ENCODE measurements at places on chromosomes 3 and 15.

- no peak for DNase-seq
Measured at GRCh38 chr3:188792793-188793192, 379.0 kb upstream of the TPRG1 start.

DNA sequence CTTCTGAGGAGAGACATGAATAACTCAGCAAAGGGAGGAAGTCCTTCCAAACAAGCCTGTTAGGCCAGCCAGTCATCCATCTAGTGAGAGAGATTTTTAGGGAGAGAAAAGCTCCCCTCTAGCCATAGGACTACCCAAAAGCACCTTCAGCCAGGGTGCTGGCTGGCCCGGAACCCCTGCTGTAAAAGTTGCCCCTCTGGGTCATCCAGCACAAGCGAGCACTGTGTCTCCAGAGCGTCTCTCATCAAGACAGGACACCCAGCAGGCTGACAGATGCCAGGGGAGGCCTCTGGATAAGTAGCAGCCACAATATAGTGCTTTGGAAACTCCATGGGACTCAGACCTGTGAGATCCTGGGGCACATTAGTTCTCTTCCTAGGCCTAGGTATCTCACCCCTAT is 24.5 kb downstream of the ANXA2 start:
- no peak for DNase-seq

GRCh38 chr15:73924171-73924921 is 1.9 kb upstream of the LOXL1 start:
- DNase-seq: peak; percentile 93

- no peak for DNase-seq
Measured at GRCh38 chr3:39850716-39851032, 41.3 kb downstream of the MYRIP start.

DNA sequence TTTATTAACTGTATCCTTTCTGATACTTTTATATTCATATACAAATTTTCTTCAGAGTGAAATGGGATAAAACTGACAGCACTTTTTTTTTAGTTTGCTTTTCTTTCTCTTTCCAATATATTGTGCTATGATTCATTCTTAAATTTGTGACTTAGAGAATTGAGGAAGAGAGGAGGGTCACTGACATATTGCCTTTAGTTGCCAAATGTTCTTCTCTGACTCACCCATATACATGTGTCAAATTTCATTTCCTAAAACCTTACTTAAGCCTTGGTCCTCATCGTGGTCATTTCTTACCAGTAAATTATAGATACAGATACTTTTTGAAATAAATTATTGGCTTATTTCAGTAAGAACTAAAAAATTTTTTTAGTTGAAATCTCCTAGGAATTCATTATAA is 53.9 kb downstream of the CLASP2 start:
- peak; percentile 79 for DNase-seq

- DNase-seq: peak; percentile 31
Measured at GRCh38 chr3:16480861-16481545, 32.5 kb downstream of the RFTN1 start.

GRCh38 chr3:151281671-151282324 is 3.5 kb upstream of the P2RY14 start:
- no peak for DNase-seq

DNA sequence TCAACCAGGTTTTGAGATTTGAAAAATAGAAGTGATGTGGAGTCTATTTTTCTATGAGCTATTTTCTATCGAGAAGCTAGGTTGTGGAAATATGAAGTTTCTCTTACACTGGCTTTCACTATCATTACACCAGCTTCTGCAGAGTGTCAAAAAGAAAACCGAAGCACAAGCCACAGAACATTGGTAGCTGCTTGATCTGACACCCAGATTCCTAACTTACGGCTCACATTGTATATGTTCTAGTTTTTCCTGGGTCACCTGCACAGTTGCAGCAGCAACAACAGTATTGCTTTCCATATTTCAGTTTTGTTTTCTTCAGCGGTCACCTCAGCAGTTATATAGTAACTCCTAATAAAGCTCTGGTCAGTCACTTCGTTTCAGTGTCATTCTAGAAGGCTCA is 790.1 kb downstream of the PLOD2 start:
- no peak for DNase-seq

DNA sequence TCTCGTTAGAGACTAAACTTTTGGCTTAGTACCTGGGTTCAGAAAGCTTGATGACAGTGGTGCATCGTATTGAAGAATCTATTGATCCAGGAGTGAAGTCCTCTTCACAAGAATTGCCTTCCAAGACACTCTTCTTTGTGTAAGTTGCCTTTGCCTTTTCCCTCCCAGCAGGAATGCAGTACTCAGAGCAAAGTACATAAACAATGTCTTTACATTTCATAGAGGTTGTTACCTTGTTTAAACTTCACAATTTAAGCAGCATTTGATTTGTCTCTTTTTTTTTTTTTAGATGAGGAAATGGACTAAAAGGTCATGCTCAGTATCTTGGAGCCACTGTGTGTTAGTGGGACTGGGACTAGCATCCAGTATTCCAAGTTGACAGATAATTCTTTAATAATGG is 9.9 kb downstream of the RAB7A start:
- no peak for DNase-seq

- DNase-seq: peak; percentile 25
Measured at GRCh38 chr3:152583963-152584362, 251.0 kb upstream of the P2RY1 start.

- DNase-seq: peak; percentile 17
Measured at GRCh38 chr3:105885256-105885655, 16.4 kb upstream of the CBLB start.

DNA sequence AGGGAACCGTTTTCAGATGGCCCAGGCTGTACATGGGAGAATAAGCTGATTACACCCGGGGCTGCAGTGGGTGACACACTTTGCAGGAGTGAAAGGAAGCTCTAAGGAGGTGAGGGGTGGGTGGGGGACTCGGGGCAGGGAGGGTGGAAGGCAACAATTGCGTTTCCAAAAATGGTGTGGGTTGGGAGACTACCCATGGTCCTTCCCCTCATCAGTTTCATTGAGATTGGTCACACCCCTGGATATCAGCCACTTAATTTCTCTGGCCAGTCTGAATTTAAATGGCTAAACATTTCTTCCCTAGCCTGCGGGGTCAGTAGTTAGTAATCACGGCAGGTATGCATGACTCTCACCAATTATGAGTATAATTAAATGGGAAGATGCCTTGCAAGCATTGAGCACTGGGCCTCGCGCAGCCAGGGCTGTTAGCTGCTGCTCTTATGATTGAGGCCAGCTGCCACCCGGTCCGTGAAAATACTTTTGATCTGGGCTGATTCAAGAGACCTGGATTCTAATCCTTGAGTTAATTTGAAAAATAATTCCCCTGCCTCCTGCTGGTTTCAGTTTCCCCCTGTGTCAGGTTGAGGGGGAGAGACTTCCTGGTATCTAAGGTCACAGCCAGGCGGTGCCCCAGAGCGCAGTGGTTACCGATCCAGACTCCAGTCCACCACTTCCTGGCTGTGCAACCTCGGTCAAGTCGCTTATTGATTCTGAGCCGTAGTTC is 23.3 kb downstream of the SLC6A6 start:
- DNase-seq: no peak

- DNase-seq: no peak
Measured at GRCh38 chr15:65535192-65535591, 4.9 kb downstream of the HACD3 start.

- peak; percentile 58 for DNase-seq
Measured at GRCh38 chr3:107992976-107993684, 97.7 kb downstream of the CD47 start.

GRCh38 chr15:74964794-74965193 is 8.2 kb upstream of the RPP25 start:
- DNase-seq: peak; percentile 41

GRCh38 chr3:177286034-177286433 is 88.8 kb upstream of the TBL1XR1 start:
- DNase-seq: no peak

GRCh38 chr3:170953736-170954135 is 45.3 kb upstream of the EIF5A2 start:
- no peak for DNase-seq

- no peak for DNase-seq
Measured at GRCh38 chr3:156381253-156381652, 173.7 kb downstream of the SSR3 start.

DNA sequence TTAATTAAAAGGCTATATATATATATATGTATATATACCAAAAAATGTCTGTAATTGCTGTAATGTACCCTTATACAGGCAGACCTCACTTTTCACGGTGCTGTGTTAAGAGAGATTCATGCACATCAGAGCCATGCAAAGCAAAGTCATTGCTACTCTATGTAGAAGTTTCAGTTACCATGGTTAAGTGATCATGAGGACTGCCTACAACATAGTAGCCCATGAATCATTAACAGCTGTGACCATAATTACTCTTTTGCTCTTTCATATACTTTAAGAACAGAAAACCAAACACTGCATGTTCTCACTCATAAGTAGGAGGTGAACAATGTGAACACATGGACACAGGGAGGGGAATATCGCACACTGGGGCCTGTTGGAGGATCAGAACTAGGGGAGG is 225.3 kb upstream of the EPHA3 start:
- no peak for DNase-seq

DNA sequence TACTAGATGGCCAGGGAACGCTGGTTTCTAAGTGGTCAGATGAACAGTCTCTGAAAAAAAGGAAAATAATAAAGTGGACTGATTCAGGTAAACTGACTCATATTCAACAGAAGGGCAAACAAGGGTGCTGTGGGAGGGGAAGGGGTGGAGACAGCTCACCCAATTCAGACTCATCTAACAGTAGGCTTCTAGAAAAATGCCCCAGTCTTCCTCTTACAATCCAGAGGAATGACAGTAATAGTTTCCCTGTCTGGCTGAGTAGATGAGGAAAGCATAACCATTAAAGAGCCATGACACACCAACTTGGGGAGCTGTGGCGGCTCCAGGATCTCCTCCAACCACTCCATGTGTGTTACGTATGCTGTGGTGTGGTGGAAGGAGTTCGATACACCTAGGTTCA is 231.4 kb upstream of the UMPS start:
- DNase-seq: no peak

GRCh38 chr3:71031181-71031580 is 552.3 kb downstream of the FOXP1 start:
- DNase-seq: no peak

GRCh38 chr3:69511361-69511760 is 125.5 kb upstream of the FRMD4B start:
- no peak for DNase-seq

GRCh38 chr3:100114413-100115030 is at the start of gene FILIP1L:
TSS of gene FILIP1L (minus strand) at chr3:100114501.
- DNase-seq: no peak

DNA sequence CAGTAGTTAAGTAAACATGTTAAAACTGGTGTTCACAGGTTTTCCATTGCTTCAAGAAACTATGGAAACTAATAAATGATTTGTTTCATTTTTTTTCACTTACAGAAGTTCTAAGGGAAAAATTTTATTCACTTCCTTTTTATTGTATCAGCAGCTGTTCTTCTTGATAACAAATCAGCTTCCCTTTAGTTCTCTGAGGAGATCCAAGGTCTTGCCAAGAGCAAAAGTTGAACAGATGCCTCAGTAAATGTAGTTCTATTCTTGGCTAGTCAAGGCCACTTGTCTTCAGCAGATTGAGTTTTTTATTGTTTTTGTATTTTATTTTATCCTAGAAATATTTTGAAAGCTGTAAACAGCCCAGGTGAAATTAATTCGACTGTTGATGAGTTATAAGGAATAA is 41.8 kb downstream of the KCNH8 start:
- DNase-seq: no peak

DNA sequence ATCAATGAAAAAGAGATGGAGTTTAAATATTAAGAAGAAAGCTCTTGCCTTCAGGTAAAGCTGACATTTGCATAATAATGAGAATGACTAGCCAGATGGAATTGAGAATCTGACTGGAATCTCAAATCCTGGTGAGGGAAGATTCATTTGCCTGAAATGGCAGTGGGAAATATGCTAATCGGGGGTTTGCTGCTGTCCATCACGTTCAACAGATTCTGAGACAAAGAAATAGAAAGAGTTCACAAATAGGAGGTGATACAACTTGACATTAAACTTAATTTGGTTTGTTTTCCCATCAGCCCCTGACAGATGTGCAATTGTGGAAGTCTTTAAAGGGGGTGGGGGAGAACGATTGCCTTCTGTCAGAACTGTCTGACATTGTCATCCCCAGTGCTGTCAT is 347.4 kb downstream of the PDCD6IP start:
- no peak for DNase-seq

DNA sequence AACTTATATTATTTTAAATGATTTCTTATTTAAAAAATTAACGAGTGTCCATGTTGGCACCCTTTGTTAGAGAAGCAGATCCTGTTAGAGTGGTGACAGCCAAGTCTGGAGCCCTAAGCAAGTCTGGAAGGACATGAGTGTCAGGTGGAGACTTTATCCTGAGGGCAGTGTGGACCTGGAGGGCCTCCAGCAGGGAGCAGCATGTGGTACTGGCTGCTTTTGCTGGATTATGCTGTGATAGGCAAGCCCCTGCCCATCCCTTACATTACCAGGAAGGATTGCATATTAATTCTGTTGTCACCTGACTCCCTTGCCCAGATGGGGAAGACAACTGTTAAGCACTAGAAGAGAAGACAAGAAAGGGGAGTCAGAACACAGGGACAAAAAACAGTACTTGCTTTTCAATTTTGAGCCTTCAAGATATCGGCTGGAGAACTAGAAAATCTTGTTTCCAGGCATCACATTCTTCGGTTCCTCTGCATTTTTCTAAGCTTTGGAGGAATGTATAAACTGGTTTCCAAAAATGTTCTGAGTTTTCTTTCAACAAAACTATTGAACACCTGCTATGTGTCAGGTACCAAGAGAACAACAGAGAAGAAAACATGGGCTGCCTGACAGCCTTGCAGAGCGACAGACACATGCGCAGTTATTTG is 22.7 kb downstream of the ZNF860 start:
- no peak for DNase-seq

DNA sequence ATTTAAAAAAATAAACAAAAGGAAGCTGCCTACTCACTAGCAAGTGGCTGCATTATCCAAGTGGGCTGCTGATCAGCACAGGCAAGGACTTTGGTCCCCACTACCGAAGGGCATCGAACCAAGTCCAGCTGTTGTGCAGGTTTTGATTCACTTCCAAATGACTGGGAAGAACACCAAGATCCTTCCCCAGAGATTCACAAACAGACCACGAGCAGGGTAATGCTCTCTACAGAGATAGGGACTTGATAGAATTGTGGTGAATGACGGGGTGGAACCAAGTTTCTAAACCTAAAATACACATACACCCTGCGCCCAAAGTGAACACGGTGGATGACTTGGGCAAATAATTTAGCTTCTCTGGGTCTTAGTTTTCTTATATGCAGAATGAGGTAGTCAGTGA is 203.7 kb upstream of the ICE2 start:
- no peak for DNase-seq

GRCh38 chr3:103048068-103048722 is 613.4 kb downstream of the ZPLD1 start:
- no peak for DNase-seq

DNA sequence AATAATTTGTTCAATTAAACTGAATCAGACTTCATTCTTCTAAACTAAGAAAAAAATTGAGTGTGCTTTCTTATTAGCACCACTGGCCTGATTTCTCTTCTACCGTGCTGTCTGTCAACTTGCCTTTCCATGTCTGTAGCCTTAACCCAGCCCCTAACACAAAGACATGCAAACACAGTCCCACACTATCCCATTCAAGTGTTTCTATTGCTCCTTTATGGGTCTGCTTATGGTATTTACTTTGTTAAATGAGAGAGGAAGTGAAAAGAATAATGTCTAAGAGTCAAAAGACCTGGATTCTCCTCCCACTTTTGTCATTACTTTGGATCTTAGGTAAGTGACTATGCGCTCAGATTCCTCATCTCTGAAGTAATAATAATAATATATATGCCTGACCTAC is 55.3 kb downstream of the GTF2E1 start:
- DNase-seq: no peak

- DNase-seq: no peak
Measured at GRCh38 chr3:60855250-60855649, 396.0 kb downstream of the FHIT start.

GRCh38 chr15:101723171-101723873 is 951 bp downstream of the TARS3 start:
- DNase-seq: peak; percentile 10
